ENCODE measurements at places on chromosomes 13 and 19.

DNA sequence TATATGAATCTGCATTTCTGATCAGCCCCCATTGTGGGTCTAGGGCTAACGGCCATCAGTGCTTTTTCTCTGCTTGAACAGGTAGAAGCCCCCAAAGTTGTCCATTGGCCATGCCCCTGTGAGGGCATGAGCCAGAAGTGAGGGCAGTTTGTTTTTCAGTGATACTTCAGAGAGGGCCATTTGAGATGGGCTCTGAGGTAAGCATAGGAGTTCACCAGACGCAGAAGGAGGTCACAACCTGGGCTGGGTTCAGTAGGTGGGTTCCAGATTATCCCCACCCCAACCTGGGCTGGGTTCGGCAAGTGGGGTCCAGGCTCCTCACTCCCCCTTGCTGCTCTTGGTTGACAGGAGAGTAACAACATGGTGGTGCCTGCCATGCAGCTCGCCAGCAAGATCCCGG lies 33.4 kb downstream of the MAU2 start:
- DNase-seq, result no peak

DNA sequence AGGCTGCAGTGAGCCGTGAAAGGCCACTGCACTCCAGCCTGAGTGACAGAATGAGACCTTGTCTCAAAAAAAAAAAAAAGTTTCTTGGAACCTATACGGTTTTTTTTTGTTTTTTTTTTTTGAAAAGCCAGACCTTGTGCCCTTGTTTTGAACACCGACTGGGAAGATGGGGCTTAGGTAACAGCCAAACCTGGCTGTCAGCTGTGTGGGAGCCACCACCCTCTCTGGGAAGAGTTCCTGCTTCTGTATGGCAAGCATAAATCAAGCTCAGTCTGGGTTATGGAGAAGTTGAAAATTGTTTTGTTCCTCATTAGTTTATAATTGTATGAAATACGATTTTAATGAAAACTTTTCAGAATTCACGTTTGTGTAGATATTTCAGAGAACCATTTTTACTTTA lies 39.5 kb downstream of the MPHOSPH8 start:
- DNase-seq, result no peak

DNA sequence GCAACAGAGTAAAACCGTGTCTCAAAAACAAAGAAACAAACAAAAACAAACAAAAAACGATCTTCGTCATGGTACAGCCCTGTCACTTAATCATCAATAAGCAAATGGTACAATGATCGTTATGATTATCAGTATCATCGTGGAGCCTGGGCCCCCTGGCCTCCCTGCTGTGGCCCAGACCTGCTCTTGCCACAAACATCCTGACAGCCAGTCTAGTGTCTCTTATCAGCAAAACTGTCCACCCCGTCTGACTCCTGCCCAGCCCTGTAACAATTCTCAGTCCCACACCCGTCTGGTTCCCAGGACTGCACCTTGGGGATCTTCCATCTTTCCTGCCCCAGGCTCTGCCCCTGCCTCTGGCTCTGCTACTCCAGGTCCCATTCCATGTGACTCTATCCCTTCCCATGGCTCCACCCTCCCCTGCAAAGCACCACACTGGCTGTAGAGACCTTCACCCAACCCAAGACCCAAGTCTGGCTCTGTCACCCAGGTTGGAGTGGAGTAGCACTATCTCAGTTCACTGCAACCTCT lies 5.7 kb downstream of the ZNF653 start:
- no peak for DNase-seq

- no peak for DNase-seq
These were observed 21.9 kb downstream of the ATP11A start for GRCh38 chr13:112711528-112712265.

GRCh38 chr13:27960362-27961226 lies 8.5 kb downstream of the CDX2 start:
- no peak for DNase-seq

DNA sequence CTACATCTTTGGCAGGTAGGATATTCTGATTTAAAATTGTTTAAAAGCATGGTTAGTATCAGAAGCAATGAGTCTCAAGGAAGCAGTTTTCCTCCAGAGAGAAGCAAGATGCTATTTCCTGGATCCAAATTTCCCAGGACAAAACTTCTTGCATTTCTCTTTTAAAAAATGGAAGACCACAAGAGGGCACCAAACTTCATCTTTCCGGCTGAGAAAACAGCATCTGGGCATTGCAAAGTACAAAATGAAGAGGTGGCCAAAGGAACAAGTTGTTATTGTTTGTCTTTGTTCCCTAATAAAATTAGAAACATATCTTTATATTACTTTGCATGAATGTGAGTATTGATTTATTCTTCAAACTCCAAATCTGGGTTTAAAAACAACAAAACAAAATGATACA lies 60.0 kb upstream of the LRCH1 start:
- DNase-seq, result no peak

- DNase-seq, result no peak
These were observed 63.4 kb upstream of the MED4 start for GRCh38 chr13:48158290-48158689.

- no peak for DNase-seq
These were observed 36.2 kb upstream of the ATP12A start for GRCh38 chr13:24644036-24644435.

DNA sequence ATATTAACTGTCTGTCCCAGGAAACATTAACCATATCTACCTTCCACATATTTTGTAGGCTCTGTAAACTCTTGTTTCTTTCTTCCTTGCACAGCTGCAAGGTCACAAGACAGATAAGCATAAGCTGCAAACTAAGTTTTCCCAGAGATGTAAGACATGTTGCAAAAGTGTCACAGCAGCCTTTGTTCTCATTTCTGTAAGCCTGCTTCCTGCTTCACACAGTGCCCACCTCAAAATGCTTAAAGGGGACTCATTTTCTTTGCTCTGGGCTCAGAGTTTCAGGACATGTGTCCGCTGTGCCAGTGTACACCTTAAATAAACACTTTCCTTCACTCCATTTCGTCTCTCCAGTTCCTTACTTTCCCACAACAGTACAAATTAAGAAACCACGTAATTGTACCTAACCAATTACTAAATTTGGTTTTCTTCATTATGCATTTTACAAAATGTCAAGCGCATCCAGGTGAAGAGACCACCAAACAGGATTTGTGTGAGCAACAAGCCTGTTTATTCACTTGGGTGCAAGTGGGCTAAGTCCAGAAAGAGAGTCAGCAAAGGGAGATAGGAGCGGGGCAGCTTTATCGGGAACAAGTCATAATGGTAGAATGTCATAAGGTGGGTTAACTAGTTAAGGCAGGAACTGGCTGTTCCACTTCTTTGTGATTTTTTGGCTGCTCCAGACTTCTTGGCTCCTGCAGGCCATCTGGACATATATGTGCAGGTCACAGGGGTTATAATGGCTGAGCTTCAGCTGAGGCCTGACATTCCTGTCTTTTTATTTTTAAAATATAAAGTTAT lies 12.7 kb upstream of the ZNF431 start:
- DNase-seq, result no peak

DNA sequence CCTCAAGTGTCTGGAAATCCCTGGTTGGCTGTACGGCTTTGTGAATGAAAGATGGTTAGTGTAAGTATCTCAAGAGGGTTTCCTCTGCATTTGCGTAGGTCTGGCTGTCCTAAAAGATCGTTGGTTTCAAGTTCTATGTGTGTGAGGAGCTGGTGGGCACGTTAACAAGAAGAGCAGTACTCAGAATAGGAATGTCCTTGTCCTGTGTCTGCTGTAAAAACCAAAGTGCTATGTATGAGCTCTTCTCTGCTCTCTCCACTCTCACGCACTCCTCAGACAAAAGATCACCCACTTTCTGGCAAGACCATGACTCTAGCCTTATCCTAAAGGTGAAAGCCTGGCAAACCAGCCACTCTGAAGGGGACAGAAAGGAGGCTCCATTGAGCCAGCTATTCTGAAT lies 39.1 kb downstream of the USP12 start:
- no peak for DNase-seq

DNA sequence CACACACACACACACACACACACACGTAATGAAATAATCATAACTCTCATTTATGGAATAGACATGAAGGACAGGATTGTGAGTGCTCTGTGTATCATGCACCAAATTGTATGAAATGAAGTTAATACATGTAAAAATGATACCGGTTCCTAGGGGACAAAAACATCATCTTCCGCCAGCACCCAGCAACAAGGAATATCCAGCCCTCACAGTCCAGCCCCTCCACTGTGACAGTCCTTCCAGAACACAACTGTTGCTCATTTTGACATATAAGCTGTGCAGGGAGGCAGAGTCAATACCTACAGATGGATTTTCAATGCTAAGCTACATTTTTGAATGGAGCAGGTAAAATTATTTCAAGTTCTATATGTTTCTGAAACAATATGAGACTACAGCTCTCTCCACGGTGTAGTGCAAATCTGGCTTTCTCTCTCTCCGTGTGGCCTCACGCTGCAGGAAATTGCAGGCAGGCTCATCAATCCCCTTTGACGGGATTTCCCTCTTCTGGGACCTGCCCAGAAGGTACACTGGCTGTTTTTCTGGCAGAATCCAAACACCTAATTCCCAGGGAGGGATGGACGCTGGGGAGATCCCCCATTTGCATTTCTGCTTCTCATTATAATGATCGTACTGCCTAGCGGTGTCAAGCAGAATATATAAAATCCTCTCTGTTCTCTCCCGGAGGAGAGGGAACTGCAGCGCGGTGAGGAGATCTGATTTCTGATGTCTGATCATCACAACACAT lies 494.0 kb downstream of the LIG4 start:
- DNase-seq, result no peak
